ENCODE measurements at places on chromosomes 12 and 14.
A peak's percentile ranks its signal among the peaks of the same experiment; 100 is the strongest.

- DNase-seq: no peak
Measured at GRCh38 chr12:112941528-112942335, 3.5 kb downstream of the OAS3 start.

- peak; percentile 25 for DNase-seq
Measured at GRCh38 chr14:50060871-50061663, 55.3 kb downstream of the VCPKMT start.

DNA sequence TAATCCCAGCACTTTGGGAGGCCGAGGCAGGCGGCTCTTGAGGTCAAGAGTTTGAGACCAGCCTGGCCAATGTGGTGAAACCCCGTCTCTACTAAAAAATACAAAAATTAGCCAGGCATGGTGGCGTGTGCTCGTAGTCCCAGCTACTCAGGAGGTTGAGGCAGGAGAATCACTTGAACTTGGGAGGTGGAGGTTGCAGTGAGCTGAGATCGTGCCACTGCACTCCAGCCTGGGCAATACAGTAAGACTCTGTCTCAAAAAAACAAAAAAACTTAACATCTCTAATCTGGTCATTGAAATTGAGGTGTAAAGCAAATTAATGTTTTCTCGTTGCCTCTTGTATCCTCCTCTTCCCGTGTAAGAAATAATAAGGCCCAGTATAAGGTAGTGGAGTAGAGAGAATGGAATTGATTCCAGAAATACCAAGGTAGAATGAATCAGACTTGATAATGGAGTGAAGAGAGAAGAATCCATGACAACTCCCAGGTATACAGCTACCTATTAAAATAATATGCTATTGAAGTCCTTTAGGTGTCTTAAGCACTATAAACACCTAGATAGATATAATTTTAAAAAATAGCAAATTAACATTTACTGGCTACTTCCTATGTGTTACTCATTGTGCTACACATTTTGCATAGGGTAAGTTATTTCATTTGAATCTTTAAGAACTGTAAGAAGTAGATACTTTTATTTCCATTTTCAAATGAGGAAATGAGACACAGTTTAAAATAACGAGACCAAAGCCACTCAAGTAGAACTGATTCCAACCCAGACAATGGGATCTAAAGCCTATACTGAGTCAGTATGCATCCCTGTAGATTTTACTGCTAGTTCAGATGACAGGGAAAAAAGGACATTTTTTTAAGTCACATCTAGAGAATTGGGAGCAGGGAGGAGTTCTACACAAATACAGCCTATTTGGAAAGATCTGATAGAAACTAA is 23.2 kb downstream of the RAP1B start:
- DNase-seq: no peak

DNA sequence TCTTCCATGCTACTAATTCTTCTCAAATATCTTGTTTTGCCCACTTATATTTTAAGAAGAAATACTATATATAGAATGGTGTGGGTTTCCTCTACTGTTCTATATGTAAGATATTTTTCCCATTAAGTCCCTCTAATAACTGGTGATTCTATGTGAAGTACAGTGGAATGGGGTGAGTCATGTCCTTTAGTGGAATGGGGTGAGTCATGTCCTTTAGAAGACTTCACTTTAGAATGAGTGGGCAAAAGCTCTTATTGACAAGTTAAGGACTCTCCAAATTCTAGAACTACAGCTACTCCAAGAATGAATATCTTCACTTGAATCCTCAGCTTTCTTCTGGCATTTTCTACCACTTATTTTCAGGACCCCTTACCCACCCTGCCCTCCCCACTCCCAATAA is 349.9 kb downstream of the ETNK1 start:
- DNase-seq: no peak

- no peak for DNase-seq
Measured at GRCh38 chr12:101931498-101932326, 54.3 kb downstream of the DRAM1 start.

DNA sequence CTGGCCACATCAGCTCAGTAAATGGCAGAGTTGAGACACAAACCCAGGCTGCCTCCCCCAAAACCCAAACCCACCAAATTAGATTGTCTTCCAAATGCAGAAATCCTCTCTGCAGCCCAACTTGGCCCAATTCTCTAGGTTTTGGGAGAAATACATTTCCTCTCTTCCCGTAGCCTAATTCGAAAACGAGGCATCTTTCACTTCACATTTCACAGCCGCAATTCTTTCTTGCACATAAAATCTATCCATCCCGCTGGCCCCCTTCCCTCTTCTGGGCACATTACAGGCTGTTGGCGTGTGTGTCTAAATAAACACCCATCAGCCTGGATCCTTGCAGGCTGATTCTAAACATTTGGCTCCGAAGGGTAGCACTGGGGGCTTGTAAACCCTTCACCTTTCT is 83.8 kb upstream of the VRK1 start:
- no peak for DNase-seq

DNA sequence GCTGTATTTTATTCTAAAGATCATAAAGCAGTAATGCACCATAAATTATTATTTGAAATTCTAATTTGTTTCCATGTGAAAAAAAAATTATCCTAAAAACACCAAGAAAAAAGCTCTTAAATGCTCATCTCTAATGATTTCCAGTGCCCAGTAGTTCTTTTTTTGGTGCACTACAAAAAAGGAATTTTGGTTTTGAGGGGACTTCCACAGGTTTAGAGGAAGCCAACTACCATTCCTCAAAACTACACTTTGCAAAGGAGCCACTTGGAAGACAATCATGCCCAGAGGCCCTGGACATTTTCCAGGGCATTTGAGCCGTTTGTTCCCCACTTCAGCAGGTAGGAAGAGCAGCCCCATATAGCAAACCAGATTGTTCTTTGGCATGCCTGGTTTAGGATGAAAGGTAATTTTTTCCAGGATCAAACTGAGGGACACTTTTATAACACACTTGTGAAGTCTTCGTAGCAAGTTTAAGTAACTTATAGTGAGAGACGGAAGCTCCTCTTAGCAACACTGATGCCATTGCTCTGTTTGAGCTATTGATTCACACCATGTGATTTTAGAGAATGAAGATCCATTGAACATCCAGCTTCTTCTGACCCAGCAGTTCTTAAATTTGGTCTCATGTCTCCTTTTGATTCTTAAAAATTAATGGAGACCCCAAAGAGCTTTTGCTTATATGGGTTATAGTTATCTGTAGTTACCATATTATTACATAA is 187.9 kb downstream of the ETV6 start:
- DNase-seq: no peak

DNA sequence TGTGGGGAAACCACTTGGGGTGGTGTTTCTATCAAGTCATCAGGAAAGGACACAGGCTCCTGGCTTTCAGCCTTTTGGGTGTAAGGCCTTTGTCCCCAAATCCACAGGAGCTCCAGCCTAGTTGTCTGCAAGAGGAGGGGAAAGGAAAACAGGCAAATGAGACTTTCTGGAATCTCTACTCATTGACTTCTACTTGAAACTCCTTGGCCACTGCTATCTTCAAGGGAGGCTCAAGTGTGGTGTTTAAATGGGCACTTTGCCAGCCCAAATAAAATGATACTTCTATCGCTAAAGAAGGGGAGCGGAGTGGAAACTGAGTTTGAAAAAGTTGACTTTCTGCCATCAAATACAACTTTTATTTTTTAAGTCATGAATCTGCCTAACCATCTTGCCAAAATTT is 445.9 kb upstream of the RGS6 start:
- no peak for DNase-seq

- no peak for DNase-seq
Measured at GRCh38 chr12:122893208-122894153, 2.4 kb downstream of the VPS37B start.

DNA sequence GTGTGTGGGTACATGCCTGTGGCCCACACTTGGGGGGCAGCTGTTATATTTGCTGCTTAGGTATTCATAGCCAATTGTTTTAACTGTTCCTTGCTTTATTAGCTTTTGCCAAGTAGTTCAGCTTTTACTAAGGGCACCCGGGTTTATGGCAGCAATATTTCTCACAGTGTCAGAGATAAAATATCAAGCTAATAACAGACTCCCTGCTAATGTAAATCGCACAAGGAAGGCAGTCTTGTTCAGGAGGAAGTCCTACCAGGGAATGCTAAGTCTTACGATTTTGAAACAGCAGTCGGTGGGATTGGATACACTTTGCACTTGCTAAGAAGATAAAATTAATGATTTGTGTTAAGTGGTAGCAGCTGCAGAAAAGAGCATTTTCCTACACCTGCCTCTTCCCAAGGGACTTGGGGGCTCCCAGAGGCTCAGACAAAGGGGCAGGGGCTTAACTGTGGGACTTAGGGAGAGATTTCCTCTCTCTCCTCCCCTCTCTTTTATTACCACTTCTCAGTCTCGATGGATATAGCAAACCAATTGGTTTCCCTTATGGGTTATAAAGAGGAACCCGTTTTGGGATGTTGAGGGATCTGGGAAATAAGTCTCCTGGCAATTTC is 175.1 kb downstream of the NRXN3 start:
- DNase-seq: no peak

DNA sequence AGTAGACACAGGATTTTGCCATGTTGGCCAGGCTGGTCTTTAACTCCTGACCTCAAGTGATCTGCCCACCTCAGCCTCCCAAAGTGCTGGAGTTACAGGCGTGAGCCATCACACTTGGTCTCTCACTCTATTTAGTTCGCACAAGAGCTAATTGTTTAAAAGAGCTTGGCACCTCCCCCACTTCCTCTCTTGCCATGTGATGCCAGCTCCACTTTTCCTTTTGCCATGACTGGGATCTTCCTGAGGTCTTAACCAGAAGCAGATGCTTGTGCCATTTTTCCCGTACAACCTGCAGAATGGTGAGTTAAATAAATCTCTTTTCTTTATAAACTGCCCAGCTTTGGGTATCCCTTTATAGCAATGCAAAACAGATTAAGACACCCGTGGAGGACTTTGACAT is 200.1 kb upstream of the FRMD6 start:
- DNase-seq: no peak

GRCh38 chr12:48156652-48157017 is 680 bp downstream of the ASB8 start:
- no peak for DNase-seq

- DNase-seq: no peak
Measured at GRCh38 chr14:43105305-43105704, 1401.8 kb downstream of the FSCB start.

- DNase-seq: peak; percentile 28
Measured at GRCh38 chr12:47317175-47317915, 237.6 kb upstream of the AMIGO2 start.

- no peak for DNase-seq
Measured at GRCh38 chr14:68662392-68662791, 130.5 kb downstream of the ZFP36L1 start.

- no peak for DNase-seq
Measured at GRCh38 chr12:41739066-41739465, 405.6 kb downstream of the GXYLT1 start.

DNA sequence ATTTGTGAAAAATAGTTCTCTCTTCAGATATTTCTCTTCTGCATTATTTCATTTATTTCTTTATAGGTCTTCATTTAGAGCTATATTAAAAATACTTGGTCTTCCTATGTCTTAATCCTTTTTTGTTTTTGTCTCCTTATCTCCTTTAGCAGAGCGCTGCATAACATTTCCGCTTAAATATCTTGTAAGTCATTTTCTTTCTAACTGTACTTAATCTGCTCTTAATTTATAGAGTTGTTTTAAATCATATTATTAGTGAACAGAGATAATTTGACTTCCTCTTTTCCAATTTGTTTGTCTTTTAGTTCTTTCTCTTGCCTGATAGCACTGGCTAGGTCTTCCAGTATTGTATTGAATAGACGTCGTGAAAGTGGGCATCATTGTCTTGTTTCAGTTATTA is 18.0 kb downstream of the LUM start:
- DNase-seq: no peak

GRCh38 chr14:74324931-74325361 is 22.2 kb upstream of the ABCD4 start:
- no peak for DNase-seq

- no peak for DNase-seq
Measured at GRCh38 chr12:63930971-63931370, 86.5 kb downstream of the SRGAP1 start.

GRCh38 chr14:61653507-61653906 is 41.8 kb upstream of the HIF1A start:
- no peak for DNase-seq

DNA sequence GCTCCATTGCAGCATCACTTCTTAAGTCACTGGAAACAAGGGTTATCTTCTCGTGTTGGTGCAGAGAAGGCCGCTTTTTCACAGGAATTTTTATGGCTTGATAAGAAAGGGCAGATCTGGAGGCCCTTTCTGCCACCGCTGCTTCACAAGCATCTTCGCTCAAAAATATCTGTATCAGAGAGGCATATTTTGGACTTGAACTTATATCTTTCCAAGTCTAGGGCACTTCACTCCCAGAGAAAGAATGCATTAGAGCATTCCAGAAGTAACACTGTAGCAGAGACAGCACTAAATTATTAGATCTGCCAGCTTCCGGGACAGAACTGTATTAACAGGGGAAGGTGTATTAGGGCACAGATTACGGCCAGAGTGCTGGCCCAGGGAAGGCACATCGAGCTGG is 151.7 kb upstream of the AMIGO2 start:
- DNase-seq: no peak

- peak; percentile 86 for DNase-seq
Measured at GRCh38 chr12:6943722-6944380, at the start of the genes C12orf57 and RNU7-1. Gene C12orf57 (plus strand): TSS chr12:6944022. CDS start chr12:6944122, 100 bp downstream. Gene RNU7-1 (plus strand): TSS chr12:6943816.

- DNase-seq: no peak
Measured at GRCh38 chr14:56580221-56580711, 668 bp downstream of the TMEM260 start.

DNA sequence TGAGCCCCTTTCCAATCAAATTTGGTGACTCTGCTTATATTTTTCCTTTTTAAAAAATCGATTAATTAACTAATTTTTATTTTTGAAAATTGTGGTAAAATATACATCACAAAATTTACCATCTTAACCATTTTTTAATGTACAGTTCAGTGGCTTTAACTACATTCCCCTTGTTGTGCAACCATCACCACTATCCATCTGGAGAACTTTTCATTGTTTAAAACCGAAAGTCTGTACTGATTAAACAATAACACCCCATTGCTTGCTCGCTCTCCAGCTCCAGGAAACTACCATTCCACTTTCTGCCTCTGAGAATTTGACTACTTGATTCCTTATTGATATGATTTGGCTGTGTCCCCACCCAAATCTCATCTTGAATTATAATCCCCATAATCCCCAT is 283.4 kb downstream of the C12orf75 start:
- no peak for DNase-seq

- DNase-seq: no peak
Measured at GRCh38 chr14:98665007-98665406, 607.0 kb downstream of the BCL11B start.
